ENCODE measurements at places on chromosomes 3 and 15.

- no peak for DNase-seq
Observed at GRCh38 chr15:51533672-51534398, 88.7 kb downstream of the DMXL2 start.

- DNase-seq, result no peak
Observed at GRCh38 chr15:84740691-84741090, 7.7 kb upstream of the ZNF592 start.

- DNase-seq, result no peak
Observed at GRCh38 chr3:138440596-138440995, 6.2 kb downstream of the ESYT3 start.

GRCh38 chr3:110323349-110323748 lies 748.3 kb upstream of the NECTIN3 start:
- DNase-seq, result no peak

Data from activated CD4-positive, alpha-beta T cell treated with anti-CD3 and anti-CD28 coated beads, Interleukin-2, amount 50 U/mL, for 4 hours (primary cell).